T-helper 1 cell treated with Interleukin-12 subunit alpha and Interleukin-12 subunit beta and Interleukin-4 antibody, amounts not matched to agents 30 ng/mL and 1 ng/mL, for 36 hours (primary cell): ENCODE measurements at places on chromosomes 2 and 18. TPM values are rescaled to one million over a fixed set of nuclear protein-coding genes. Genes with fewer than 3 reads are reported as not detected.

POMC gene
- total RNA-seq: 3.4 and 4.6 TPM in 2 replicates

CRACDL gene
- 0.98 and 1.2 TPM in 2 replicates for total RNA-seq

SETBP1 gene
- 28.5 and 29.4 TPM in 2 replicates for total RNA-seq

TIA1 gene
- 128 and 148 TPM in 2 replicates for total RNA-seq

NXPH2 gene
- not detected in 2 replicates for total RNA-seq
